ENCODE measurements at places on chromosomes 2 and 18.
A peak's percentile ranks its signal among the peaks of the same experiment; 100 is the strongest.

DNA sequence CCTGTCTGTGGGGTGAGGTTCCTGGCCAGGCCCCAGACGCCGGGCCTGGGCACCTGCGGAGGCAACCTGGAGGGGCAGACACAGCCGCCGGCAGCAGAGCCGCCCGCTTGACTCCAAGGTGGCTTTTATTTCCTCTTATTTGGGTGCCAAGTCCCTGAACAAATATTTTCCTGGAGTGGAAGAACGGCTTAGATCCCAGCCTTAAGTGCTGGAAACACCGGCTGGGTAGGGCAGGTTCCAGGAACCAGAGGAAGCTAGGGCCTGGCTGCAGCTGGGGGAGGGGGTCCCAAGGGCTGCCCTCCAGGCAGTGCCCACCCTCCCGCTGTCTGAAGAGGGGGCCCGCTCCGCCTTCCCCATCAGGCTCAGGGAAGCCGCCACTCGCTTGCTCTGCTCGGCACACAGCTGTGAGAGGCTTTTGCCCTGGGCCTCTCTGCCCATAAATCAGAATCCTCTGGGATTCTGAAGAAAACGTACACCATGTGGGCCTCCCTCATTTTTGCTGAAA is 28.2 kb downstream of the SDC1 start:
- no peak for DNase-seq

- no peak for DNase-seq
Observed at GRCh38 chr2:3465328-3465727, 54.0 kb downstream of the ADI1 start.

DNA sequence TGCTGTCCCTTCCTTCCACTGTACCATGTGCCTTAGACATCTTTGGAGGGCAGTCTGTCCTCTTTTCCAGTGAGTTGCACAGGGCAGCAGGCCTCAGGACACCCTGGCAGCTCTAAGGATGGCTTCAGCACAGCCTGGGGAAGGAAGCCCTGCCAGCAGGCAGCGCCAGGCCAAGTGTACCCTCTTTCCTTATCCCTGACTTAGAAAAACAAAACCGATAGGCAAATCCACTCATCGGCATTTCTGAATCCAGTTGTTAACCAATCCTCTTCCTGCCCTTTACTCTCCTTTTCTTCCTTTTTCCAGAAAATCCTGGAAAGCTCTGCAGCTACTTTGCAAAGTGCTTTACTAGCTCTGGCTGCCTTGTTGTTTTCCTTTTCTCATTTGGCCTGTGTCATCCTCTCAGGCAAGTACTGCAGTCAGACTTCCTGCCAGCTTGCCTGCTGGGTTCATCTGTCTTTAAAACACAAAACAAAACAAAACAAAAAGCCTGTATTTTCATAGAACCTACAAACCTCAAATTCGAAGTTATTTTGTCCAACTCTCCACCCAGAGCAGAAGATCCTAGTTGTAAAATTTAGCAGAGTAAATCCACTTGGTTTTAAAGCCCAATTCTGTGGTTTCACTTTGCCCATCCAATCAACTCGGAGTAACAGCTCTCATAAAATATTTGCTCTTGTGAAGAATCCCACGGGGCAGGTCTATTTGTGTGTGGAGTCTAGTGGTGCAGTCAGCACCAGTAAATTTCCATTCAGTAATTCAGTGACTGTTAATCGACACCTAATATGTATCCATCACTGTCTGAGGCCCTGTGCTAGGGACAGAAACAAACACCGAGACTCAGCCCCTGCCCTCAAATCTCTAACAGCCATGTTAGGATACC is 45.2 kb downstream of the PCBP1 start:
- DNase-seq = no peak

DNA sequence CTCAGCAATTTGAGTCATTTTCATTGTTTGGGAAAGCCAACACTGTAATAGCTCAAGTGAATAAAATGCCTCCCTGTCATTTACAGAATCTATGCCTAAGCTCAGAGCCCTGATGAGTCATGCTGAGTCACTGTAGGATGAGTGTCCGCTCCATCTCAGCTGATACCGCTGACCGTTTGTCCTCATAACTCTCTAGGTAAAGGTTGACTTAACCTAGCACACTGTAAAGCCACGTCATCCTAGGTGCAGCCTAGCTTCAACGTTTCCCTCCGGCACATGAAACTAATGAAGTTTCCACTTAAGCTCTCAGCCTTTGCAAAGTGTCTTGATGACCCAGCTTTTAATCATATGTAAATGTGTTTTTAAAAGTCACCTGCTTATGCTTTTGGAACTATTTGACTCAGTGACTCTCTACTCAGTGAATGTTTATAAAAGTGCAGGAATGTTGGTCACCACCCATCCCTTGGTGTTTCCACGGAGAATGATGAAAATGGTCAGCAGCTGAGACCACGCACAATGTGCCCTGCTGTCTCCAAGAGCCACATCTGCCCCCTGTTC is 154.0 kb downstream of the PMAIP1 start:
- peak; percentile 67 for DNase-seq

GRCh38 chr2:185127412-185127811 is 529.1 kb downstream of the ZNF804A start:
- DNase-seq = no peak

- DNase-seq = no peak
Observed at GRCh38 chr2:121007490-121007853, 271.8 kb downstream of the GLI2 start.

DNA sequence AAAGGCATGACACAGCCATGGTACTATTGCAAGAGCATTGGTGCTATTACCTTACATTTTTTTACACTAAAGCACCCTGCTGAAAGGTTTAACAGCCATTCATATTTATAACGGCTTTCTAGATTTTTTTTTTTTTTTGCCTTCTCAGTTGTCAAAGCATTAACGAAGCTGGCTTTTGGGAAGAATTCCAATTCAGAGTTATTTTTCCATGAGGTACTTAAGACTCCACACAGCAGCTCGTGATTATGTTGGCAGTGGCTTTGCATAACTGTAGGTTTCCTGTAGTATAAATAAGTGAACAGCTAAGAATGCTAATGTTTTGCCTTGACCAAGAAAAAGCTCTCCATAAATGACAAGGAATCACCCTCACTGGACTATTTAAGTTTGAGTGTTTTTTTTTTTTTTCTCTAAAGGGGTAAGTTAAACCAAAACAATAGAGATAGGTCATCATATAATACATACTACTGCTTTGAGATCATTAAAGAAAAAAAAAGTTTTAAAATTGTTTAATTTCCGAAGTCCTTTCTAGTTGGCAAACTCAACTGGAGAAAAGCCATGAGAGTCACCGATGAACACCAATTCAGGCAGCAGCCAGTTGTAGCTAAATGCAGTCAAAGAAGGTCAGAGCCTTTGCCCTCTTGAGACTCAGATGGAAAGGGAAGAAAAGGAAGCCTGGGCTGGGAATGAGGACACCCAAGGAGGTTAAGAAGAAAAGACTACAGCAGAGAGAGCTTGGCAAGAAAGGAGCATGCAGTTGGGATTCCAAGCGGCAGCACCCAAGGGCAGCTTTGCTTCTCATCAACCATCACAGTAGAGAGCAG is 187.4 kb upstream of the NCKAP5 start:
- DNase-seq = peak; percentile 97

- DNase-seq = no peak
Observed at GRCh38 chr18:53937037-53937436, 287.4 kb downstream of the MBD2 start.

DNA sequence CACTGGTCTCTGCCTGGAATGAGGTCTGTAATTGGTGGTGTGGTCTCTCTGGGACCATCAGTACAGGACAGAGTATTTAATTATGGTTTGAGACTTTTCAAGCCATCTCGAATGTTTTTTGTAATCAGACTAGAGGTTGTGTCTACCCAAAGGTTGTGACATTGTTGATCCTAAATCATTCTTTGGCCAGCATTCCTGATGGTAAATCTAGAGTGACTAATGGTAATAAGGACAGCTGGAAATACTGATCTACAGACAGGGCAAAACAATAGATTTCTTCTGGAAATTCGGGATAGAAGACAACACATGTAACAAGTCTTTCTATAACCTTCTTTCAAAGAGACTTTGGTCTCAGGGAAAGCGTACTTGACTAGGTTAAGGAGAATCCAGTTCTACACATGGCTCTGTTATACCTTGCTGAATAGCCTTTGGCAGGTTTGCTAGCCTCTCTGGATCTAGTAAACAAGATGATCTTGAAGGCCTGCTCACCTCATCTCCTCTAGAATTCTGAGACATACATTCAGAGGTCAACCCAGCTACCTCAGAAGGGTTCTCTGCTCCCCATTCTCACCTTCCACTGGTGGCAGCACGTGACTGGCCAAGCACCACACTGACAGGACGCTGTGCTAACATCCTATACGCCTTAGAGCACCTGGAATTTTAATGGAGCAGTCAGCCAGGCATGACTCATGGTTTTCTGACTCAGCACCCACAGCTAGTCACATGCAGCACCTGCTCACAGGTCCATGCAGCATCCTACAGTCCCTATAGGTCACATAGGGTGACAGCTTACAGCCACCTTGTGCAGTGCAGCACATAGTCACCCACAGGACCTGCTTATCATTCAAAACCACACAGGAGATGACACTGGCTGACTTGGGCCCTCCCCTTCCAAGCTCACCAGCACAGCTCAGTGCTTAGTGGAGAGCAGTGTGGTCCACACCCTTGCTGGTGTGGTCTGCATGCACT is 12.2 kb downstream of the PLB1 start:
- no peak for DNase-seq

DNA sequence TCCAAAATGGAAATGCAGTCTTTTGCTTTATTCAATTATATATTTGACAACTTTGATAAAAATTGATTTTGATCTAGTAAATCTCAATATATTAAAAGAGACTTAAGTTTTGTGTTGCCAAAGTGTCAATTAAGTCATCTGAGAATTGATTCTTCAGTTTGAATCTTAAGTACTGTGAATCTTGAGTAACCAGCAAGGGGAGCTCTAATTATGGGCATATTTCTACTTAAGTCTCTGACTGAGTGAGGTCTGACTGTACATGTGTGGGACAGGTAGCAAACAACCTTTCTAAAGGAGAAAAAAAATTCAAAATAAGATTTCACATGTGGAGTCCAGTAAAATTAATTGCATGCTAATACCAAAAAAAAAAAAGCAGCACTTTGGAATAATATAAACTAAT is 503.7 kb upstream of the SLC8A1 start:
- no peak for DNase-seq

GRCh38 chr2:128495996-128496547 is 177.4 kb upstream of the HS6ST1 start:
- DNase-seq = no peak

GRCh38 chr2:166140932-166141331 is 13.1 kb upstream of the SCN1A start:
- DNase-seq = no peak

GRCh38 chr2:8553643-8554042 is 128.2 kb upstream of the ID2 start:
- no peak for DNase-seq

- no peak for DNase-seq
Observed at GRCh38 chr18:48138660-48139430, 208.4 kb upstream of the SMAD2 start.

DNA sequence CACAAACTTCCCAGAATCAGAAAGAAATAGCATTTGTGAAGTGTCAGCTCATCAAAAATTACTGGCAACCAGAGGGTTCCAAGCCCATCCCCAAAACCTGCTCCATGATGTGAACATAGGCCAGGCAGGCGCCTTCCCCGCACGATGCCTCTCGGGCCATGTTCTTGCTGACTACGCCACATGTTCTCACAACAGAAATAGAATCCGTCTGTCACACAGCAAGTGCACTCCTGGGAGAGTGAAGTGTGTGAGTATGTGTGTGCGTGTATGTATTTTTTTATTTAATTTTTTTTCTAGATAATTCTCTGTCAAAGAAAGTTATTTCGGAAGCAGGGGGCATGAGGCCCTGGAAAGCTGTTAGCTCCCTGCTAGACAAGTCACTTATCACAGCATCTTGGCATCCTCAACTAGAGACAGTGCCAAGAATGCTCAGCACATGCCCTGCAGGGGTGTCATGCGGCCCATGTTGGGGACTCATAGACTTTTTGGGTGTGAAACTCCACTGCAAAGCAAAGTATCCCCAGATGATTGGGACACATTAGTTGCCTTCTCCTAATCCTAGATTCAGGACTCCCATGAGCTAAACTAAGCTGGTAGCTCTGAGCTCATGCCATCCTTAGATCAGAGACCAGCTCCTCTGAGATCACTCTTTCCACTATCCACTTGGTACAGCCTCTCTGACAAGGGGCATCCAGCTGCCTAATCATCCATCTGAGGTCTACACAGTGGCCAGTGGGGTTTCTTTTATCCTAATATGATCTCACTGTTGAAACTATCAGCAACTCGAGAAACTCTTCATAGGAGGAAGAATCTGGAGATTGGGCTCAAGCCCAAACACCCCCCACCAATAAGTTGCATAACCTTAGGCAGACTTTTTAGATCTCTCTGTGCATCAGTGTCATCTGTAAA is 53.2 kb upstream of the CYRIA start:
- no peak for DNase-seq

- DNase-seq = no peak
Observed at GRCh38 chr2:237091779-237092436, 6.2 kb downstream of the COPS8 start.
